ENCODE measurements at places on chromosomes 1 and 21. TPM values are rescaled to one million over a fixed set of nuclear protein-coding genes. Genes with fewer than 3 reads are reported as not detected.

DNA sequence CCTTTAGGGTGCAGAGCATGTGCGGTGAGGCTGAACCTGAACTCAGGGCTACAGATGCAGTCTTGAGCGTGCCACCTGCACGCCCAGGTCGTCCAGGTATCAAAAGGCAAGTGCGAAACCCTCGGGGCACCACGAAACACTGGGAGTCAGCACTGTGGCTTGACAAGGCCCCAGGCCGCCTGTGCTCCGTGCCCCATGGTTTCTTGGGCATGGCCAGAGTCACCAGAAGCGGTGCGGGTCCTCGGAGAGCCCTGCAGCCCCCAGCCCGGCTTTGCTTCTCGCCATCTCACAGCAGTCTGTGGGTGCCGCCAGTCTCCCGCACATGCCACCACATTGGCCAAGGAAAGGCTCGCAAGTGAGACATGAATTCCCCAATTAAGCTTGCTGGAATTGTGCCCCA, 117.3 kb downstream of the PGBD5 start:
- DNase-seq = no peak

- no peak for DNase-seq
These were observed 21.9 kb upstream of the GPR157 start for GRCh38 chr1:9150582-9151327.

- no peak for DNase-seq
These were observed 10.4 kb upstream of the PTPRF start for GRCh38 chr1:43520100-43520778.

DNA sequence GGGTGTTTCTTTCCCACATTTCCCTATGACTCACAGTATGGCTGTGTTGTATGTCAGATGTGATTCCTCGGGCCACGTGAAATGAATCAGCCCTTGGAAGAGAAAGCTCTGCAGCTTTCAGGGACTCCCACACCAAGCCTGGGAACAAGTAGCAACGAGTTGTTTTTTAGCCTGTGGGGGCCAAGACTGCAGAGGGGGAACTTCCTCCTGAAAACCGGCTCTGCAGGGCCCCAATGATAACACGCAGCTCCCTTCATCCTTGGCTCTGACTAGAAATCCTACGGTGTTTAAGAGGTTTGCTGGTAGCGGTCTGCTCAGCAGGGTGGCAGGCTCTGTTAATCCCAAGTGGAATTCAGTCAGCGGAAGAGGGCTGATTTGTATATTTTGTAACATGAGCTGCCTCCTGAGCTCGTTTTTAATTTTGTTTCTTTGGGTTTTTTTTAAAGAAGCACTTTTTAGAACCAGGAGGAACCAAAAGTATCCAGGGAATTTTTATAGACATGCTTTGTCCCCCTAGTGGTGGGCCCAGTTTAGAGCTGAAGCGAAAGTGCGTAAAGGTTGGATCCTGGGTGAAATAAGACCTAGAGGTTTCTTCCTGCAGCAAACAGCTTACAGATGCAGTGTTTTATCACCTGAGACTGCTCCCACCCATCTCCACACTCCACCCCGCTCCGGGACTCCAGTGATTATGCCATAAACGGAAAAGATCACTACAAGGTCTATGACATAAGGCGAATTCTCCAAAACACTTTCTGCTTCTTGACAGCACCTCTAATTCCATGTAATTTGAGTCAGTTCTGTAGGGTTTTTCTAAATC, 48.8 kb downstream of the LAMC2 start:
- peak; percentile 82 for DNase-seq

DNA sequence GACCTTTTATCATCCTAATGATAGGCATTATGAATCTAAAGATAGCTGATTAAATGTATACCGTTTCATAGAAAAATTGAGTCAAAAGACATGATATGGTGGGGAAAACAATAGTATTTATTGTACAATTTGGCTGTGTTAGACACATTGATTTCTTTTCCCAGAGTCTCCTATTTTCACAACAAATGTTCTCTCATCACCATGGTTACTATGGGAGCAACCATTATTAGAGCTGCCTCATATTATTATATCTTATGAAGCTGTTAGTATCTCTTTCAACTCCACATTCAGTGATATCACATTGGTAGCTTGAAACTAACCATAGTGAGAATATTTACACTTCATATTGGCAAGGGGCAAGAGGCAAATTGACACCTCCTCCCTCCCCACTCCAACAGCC, 10.7 kb upstream of the CTH start:
- no peak for DNase-seq

- no peak for DNase-seq
These were observed 77.3 kb downstream of the ARHGEF10L start for GRCh38 chr1:17616731-17617279.

DNA sequence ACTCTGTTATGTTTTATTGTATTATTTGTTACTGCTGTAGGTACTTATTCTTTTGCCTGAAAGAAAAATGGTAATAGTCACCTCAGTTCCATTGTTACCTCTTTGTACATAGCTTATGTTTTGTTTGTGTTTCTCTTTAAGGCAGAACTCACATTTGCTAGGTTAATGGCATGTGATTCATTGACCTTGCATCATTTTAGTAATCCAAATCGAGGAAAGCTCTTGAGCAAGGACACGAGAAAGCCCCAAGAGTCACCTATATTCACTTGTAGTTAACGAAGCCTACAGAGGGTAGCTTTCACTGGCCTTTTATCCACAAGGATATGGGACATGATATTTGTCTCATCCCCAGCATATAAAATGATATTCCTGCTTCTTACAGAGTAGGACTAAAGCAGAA, 1765.2 kb downstream of the NCAM2 start:
- no peak for DNase-seq

- DNase-seq = no peak
These were observed 189.1 kb upstream of the POU3F1 start for GRCh38 chr1:38235705-38236104.

GRCh38 chr1:26942656-26943055, 17.6 kb downstream of the KDF1 start:
- DNase-seq = no peak

DNA sequence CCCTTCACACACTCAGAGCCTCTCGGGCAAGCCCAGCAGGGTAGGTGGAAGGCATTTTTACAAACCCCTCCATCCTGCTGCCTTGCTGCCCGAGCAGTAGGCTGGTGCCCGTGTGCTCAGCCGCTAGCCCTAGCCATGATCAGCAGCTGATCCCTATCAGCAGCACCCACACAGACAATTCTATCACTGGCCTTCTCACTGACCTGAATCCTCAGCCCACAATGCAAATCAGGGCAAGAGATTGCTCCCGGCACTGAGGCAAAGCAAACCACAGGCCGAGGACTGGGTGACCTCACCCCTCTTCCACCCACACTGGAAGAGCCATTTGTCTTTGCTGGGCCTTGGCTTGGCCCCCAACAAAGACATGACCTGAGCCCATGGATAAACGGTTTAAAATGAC, 895 bp upstream of the PDZK1 start:
- DNase-seq = no peak

DNA sequence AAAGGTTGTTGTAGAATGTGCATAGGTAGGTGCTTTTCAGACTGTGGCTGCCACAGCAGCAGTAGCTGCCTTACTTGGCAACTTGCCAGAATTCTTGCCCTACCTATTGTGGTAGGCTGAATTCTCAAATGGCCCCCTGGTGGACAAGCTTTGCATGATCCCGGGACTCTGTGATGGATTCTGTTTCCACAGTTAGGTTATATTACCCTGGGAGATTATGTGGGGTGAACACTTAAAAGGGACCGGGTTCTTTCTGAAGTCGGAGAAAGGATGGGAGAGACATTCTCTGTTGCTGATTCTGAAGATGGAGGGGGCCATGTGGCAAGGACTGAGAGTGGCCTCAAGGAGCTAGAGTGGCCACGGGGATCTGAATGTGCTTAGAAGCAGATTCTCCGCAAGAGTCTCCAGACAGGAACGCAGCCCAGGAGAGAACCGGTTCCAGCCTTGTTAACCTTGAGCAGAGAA, 32.1 kb upstream of the KCNE1 start:
- peak; percentile 67 for DNase-seq

- DNase-seq = no peak
These were observed 132.8 kb downstream of the PTPRC start for GRCh38 chr1:198771563-198772153.

- no peak for DNase-seq
These were observed 190.3 kb upstream of the ZC3H12A start for GRCh38 chr1:37284053-37284452.

DNA sequence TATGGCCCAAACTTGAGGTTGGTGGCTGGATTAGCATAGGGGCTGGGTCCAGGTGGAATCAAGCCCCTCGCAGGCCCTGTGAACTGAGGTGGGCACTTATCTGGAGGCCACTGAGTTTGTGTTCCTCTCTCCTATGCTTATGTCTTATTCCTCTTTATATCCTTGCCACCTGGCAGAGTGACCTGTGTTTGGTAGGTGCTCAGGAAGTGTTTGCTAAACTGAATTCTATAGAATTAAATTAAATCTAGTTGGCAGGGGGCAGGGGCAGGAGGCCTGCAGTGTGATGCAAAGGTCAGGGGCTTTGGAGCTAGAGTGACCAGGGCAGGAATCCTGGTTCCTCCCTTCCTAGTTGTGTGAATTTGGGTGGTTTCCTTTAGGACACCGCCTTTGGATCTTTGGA, 1.1 kb upstream of the TMEM9 start:
- DNase-seq = no peak

GRCh38 chr21:45856442-45856841, 125.1 kb upstream of the COL6A1 start:
- peak; percentile 50 for DNase-seq

DNA sequence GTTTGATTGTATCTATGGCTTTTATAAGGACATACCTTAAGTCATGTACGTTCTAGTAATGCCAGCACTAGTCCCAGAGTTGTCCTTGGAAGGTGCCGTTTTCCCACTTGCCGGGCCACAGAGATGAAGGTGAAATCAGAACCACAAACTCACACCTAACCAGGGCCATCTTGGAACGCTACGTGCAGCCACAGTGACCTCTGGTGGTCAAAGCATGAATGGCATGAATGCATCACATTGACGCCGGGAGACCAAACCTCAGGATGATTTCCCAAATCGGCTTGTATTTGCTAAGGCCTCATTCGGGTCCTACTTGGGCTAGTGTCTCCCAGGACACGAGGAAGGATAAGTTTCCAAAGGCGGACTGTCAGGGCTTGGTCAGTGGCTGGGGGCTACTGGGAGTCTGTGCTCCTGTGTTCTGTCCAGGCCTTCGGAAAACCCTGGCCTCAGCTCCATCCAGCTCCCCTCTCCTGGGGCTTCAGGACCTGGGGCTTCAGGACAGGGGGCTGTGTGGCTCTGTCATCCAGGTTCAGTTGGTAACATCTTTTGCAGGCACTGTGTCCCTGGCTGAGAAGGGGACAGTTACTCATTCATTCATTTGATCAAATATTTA, 260.5 kb downstream of the PRDM2 start:
- DNase-seq = peak; percentile 54

GRCh38 chr1:192983349-192983980, 75.7 kb downstream of the UCHL5 start:
- no peak for DNase-seq

- DNase-seq = no peak
These were observed 14.6 kb upstream of the ACBD3 start for GRCh38 chr1:226201029-226201593.

Gene ADAMTS5
- 14.8 TPM for total RNA-seq

Gene NUCKS1
- 80.6 TPM for total RNA-seq

Gene CFAP107
- not detected for total RNA-seq

Gene COL6A2
- 418 TPM for total RNA-seq

Gene ANKRD13C
- total RNA-seq = 20.8 TPM

Gene RORC
- 24.9 TPM for total RNA-seq

Gene NBPF20
- 3.3 TPM for total RNA-seq

Gene GPX7
- total RNA-seq = 17.8 TPM

Gene OR2L13
- total RNA-seq = not detected

Gene CACHD1
- total RNA-seq = 25.3 TPM

All from breast epithelium (tissue), 4 donors.